Small intestine (tissue), 16 donors: ENCODE measurements at places on chromosomes 7 and 10.

DNA sequence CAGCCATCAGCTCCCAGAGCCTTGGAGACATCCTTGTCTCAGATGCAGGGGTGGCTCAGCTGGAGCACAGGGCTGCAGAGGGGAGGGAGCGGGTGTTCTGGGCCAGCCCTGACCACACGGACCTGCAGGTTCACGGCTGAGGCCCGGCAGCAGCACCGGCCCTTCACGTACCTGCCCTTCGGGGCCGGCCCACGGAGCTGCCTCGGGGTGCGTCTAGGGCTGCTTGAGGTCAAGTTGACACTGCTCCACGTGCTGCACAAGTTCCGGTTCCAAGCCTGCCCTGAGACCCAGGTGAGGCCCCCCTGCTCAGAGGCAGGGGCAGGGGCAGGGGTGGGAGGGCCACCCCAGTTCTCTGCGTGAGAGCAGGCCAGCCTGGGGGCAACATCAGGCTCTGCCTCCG, 45.2 kb downstream of the PARP12 start:
- DNase-seq = no peak

GRCh38 chr7:28330384-28331070, 81.8 kb upstream of the CREB5 start:
- DNase-seq = no peak

DNA sequence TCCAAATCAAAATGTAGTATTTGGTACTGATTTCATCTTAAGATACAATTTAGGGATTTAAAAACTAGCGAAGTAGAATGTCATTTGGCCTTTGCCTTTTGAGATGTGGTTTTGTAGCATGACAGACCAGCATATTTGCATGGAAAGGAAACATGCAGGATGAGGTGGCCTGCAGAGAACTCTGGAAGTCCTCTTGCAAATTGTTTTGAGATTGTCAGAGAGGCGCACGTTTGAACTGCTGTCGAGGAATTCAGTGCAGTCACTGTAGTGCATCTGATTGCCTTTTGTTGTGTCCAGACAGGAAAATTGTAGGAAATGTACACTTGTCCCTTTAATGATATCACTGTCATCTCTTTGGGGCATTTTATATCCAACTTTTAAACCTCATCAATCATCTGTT, 136.7 kb downstream of the CELF2 start:
- DNase-seq = no peak

GRCh38 chr7:113730309-113730955, 188.4 kb downstream of the PPP1R3A start:
- DNase-seq = no peak

GRCh38 chr10:126066456-126066855, 170.1 kb downstream of the FANK1 start:
- DNase-seq = no peak

DNA sequence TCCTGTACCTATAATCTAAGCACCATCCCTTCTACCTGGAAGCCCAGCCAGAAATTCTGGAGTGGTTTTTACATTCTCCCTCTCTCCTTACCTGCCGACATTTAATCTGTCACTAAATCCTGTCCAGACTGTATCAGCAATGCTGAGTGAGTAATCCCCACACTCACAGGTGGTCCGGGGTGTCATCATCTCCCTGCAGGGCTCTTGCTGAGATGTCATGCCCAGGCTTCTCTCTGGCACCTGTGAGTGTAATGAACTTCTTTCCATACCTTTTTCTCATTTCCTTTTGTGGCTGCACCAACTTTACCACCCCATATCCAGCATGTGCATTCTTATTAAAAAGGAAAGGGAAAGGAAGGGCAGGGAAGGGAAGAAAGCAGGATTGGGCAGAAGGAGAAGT, 355.2 kb downstream of the CCSER2 start:
- no peak for DNase-seq

- DNase-seq = no peak
These were observed 144.6 kb upstream of the COL1A2 start for GRCh38 chr7:94250124-94250523.

GRCh38 chr10:132107186-132107948, 41.6 kb downstream of the JAKMIP3 start:
- DNase-seq = no peak

- DNase-seq = no peak
These were observed 43.2 kb downstream of the CCNY start for GRCh38 chr10:35379226-35380137.

GRCh38 chr10:127497685-127498084, 51.4 kb upstream of the NPS start:
- no peak for DNase-seq

DNA sequence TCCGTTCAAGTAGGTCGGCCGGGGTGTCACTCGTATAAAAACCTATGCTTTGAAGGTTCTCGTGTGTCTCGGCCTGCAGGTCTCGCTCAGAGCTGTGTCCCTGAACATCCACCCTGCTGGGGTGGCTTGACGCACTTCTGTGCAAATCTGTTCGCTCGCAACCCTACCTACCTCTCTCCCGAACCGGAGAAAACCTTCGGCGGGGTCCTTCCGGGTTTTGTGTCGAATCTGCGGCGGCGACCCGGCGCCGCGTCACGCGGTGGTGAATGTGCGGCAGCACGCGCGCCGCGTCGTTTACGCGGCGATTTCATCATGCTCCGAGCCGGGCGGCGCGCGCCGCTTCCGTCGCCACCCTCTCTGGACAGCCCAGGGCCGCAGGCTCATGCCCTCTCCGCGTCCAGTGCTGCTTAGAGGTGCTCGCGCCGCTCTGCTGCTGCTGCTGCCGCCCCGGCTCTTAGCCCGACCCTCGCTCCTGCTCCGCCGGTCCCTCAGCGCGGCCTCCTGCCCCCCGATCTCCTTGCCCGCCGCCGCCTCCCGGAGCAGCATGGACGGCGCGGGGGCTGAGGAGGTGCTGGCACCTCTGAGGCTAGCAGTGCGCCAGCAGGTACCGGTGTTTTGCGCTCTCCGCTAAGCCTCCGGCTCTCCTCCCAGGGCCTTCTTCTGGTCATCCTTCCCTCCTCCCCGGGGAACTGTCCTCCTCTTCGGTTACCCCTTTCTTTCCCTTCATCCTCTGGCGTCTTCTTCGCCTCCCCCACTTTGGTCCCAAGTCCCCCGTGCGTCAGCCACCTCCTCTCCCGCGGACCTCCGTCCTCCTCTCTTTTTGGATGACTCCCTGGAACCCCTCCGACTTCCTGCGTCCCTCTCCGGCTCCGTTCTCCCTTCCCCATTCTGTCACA, at the start of gene GARS1:
TSS of gene GARS1 (plus strand) at position 339 of the 896 bp plus-strand sequence. CDS start at position 383, 44 bp downstream.
- DNase-seq = peak; percentile 90

GRCh38 chr7:47833211-47833610, 115.1 kb downstream of the PKD1L1 start:
- DNase-seq = no peak

GRCh38 chr7:38374507-38374906, 101.1 kb upstream of the TARP start:
- DNase-seq = no peak

GRCh38 chr10:81957976-81958375, 83.0 kb downstream of the NRG3 start:
- no peak for DNase-seq

DNA sequence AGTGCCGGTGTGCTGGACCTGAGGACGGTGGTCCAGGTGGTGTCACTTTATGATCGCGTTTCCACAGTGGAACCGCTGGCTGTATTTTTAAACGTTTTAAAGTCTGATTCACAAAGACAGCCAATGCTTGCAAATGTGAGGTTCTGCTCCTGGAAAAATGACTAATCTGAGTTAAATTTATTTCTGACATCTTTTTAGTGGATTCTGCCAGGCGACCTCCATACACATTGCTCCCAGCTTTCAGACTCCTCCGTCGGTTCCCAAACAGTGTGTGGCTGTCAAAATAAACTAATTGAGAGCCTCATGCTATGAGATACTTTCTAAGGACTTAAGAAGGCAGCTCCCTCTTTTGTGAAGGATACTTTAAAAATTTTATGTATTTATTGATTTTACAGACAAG, 12.7 kb upstream of the TTYH3 start:
- DNase-seq = no peak

- DNase-seq = peak; percentile 27
These were observed 9.5 kb upstream of the TSGA13 start for GRCh38 chr7:130695840-130696239.

DNA sequence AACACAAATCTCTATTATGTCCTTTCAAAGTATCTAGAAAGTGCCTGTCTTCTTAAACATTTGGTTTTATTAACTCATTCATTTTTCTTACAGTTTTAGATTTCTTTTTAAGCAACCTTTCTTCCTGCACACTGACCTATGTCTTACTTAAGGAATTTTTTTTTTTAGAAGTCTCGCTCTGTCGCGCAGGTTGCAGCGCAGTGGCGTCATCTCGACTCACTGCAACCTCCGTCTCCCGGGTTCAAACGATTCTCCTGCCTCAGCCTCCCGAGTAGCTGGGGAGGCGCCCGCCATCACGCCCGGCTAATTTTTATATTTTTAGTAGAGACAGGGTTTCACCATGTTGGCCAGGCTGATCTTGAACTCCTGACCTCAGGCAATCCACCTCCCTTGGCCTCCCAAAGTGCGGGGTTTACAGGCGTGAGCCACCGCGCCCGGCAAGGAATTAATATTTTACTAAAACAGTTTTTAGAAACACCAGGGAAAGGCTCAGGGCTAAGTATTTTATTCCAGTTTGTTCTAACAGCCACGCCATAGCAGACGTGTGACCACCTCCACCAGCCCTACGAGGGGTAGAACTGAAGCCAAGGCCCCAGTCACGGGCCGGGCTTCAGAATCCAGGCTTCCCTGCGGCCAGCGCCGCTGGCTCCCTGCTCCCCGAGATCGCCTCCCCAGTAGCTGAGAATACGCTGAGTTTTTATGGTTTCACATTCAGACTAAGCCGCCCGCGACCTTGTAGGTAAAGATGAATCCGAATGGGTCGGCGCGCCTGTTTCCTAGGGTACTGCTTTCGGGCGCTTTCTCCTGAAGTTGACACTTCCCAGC, 941 bp upstream of the LUC7L2 start:
- DNase-seq = peak; percentile 51

DNA sequence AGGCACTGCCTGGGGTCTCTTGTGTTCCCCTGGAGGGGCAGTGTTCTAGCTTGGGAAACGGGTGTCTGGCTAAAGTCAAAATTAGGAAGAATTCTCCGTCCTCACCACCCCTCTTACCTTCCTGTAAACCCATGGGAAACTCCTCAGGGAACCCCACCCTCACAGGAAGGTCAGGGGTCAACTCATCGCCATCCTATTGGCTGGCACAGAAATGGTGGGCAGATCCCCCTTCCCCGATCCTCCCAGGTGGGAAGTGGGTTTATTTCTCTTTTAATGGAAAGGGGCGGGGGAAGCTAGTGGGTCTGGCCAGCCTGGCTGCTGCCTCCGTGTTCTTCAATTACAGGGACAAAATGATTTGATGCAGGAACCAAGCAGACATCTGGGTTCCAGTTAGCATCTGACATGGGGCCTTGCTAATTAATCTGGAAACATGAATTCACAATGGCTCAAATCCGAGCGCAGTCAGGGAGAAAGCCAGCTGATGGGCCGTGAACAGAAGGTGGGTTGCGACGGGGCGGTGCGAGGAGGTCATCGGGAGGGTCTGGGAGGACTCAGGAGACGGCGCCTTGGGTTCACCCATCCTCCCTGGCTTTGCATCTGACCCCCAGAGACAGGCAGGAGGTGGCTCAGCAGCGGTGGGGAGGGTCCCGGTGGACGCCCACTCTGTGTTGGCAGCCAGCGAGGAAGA, 66.6 kb downstream of the SLIT1 start:
- DNase-seq = no peak

- DNase-seq = no peak
These were observed 292.8 kb downstream of the PRKG1 start for GRCh38 chr10:51367127-51367526.

GRCh38 chr7:143416565-143417149, 8.0 kb upstream of the EPHA1 start:
- DNase-seq = peak; percentile 67

GRCh38 chr10:30737931-30738391, 108.4 kb upstream of the LYZL2 start:
- no peak for DNase-seq

- DNase-seq = no peak
These were observed 766.0 kb upstream of the POT1 start for GRCh38 chr7:125695626-125696025.

DNA sequence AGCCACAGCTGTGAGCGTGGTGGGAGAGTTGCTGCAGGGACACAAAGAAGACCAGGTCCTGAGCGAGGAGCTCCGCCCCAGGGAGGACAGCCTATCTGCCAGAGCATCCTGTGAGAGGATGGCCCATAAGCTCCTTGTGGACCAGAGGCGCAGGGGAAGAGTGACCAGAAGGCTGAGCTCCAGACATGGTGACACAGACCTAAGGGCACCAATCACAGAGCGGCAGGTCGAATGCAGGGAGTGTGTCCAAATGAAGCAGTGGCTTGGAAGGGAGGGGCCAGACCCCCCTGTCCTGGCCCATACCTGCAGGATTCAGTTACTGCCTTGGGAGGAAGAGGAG, 135.8 kb upstream of the TMEM72 start:
- no peak for DNase-seq

GRCh38 chr10:103855852-103856796, 748 bp upstream of the SH3PXD2A start:
- no peak for DNase-seq

DNA sequence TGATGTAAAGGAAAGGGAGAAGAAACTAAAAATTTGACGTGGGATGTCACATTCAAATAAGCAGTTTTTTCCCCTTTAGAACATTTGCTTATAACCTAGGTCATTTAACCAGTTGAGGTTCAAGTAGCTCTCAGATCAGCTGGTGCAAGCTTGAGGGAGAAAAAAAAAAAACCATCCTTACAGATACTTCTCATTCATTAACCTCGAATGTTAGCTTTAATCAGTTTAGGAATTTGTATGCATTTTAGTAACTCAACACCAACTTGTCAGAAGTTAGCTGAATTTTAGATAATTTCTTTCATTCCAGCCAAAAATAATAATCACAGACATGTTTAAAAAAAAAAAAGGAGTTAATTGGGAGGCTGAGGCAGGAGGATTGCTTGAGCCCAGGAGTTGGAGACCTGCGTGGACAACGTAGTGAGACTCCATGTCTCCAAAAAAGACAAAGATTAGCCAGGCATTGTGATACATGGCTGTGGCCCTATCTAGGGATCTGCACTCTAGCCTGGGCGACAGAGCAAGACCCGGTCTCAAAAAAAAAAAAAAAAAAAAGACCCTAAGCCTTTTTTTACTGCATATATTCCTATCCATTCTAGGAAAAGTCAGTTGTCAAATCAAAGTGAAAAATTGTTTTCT, 46.2 kb downstream of the BMPR1A start:
- no peak for DNase-seq
